Dorsolateral prefrontal cortex (tissue), 122 donors: ENCODE measurements at places on chromosomes 16 and 17.

DNA sequence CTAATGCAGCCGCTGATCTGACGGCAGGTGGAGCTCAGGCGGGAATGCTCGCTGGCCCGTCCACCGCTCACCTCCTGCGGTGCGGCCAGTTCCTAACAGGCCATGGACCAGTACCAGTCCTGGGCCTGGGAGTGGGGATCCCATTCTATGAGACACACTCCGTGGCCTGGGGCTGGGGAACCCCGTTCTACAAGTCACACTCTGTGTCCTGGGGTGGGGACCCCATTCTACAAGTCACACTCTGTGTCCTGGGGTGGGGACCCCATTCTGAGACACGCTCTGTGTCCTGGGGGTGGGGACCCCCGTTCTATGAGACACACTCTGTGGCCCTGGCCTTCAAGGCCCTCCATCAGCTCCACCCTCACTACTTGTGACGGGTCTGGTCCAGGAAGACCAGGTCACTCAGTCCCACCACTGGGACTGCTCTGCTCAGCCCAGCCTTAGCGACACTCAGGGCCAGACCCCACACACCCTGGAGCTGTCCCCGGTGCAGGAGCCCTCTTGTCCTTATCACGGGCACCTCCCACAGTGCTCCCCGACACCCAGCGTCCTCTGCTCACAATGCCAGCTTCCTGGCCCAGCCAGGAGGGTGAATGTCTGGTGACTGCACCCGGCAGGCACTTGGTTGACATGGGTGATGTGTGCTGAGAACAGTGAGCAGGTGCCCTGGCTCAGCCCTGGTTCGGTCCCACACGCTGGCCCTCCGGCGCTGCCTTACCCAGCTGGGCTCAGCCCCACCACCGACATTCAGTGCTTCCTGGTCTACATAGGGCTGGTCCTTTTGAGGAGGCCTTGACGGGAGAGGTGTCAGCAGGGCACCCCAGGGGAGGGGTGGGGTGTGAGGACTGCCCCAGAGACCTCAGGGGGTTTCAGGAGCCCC lies 89.1 kb downstream of the TBC1D16 start:
- no peak for DNase-seq

DNA sequence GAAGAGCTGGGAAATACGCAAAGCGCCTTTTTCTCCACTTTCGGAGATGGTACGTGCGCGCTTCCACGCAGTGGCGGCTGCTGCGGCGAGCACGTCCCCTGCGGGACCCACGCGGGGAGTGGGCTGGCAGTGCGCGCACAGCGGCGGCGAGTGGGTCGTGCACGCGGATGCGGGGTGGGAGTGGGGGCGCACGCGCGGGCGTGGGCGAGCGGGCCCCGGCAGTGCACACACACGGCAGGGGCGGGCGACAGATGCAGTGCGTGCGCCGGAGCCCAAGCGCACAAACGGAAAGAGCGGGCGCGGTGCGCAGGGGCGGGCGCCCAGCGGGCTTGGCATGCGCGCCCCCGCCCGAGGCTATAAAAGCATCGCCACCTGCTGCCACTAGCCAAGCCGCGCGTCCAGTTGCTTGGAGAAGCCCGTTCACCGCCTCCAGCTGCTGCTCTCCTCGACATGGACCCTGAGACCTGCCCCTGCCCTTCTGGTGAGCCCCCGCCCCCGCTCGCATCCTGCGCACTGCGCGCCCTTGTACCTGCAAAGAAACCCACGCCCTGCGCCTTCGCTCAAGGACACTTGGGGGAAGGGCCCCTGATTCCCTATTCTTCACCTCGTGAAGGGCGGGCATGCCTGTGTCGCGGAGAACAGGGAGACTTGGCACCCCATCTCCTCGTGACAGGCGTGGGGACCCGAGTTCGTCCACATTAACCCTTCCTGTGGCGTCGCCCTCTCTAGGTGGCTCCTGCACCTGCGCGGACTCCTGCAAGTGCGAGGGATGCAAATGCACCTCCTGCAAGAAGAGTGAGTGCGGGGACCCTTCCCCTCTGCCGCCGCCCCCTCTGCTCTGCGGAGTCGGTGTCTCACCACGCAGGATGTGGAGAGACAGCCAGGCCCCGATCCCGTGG lies at the start of gene MT3:
Gene MT3 (plus strand): TSS at position 388 of the 899 bp plus-strand sequence. CDS start 63 bp downstream, at position 451.
- peak; percentile 91 for DNase-seq

DNA sequence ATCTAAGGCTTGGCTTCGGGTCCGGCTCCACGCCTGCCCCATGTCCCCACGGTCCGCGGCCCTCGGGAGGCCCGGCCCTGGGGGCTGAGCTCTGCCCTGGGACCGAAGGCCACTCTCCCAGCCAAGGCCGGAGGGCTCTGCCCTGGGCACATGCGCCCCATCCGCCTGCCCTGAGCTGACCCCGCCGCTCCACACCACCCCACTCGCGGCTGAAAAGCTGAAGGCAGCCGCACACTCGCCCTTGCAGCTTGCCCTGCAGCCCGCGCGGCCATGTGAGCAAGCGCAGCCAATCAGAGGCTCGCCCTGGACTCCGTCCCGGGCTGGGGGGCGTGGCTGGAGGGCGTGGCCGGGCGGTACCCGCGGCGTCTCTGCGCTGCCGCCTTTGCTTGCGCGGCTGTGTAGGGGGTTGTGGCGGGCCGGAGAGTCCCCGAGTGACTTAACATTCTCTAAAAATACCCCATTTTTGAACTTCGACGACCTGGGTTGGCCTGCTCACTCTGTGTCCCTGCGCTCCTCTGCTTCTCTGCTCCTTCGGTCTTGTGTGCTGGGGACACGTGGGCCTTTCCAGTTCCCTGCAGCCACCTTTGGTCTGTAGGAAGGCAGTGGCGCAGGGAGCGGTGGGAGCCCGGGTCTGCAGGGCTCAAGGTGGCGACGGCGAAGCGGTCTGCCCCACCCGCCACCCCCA lies 8.8 kb upstream of the MAP2K3 start:
- peak; percentile 94 for DNase-seq

DNA sequence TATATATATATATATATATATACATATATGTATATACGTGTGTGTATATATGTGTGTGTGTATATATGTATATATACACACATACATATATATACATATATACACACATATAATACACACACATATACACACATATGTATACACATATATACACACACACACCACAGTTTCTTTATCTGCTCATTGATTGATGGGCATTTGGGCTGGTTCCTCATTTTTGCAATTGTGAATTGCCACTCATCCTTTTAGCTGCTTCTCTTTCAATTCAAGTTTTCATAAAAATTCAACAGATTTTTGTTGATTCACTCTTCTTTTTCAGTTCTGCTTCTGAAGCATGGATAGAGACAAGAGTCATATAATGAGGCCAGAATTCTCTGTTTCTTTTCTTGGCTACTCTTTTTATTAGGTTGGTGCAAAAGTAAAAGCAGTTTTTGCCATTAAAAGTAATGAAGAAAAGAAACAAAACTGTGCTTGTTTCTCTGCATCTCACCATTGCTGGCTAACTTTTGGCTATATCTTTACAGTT lies 44.5 kb downstream of the SLFN5 start:
- DNase-seq = no peak

DNA sequence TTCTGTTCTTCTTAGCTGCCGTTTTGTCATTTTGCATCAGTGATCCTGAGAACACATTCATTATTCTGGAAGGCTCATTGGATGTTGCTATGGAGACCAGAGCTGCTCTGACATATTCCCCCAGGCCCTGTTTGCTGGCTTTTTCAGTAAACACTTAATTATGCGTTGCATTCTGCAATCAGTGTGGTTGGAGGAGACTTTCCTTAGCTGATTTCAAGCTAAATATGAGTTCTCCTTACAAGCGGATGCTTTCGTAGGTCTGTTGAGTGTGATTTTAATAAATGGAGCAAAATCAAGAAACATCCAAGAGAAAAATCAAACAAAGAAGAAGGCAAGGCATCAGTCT lies 38.2 kb upstream of the NUDT7 start:
- no peak for DNase-seq

- DNase-seq = no peak
These were observed 15.5 kb upstream of the SNTB2 start for GRCh38 chr16:69171325-69172084.

GRCh38 chr17:77548967-77549366 lies 408.2 kb downstream of the SEC14L1 start:
- no peak for DNase-seq

DNA sequence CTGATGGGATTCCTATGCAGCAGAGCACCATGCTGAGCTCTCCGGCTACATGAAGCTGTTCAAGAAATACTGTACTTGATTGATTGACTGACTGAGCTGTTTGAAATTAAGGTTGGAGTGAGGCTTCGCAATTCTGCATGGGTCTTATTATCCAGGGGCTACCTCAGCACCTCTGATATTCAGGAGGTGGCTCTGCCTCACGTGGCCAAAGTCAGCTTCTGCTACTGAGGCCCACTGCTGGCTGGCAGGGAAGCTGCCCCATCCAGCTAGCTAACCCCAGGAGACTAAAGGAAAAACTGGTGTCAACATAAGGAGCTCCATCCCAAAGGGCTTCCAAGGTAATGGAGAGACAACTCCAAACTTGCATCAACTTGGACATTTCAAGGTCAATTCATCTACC lies 66.2 kb upstream of the TRAP1 start:
- no peak for DNase-seq

DNA sequence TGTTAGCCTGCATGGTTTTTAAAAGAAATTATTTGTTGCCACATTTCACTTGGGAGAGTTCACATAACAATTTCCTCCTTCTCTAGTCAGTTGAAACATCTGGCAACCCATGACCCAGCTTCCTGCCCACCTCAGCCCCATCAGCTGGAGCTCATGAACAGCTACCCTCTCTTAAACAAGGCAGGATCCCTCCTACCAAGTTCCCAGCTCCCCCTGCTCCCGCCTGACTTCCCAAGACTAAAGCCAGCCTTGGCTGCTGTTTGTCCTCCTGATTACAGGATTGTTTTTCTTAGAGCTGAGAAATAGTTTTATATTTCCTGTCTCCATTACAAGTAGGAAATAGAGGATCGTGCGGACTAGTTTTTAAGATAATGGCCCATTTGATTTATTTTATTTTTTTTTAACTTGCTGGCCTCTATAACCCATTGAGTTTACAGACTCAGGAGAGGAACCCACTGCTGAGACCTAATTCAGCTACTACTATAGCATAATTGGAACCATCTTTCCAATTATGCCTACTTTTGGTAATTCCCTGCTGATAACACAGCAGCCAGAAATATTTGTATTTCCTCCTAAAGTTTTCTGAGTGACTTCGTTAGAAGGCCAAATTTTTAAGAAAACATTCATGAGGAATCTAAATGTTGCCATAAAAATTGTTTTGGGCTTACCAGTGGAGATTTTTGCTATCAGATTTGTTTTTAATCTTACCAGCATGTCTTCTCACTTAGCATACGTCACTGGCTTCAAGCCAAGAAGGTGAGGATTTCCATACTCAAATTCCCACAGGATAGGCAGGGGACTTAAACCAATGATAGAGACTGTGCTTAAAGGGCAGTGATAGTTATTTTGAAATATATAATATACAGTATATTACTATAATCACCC lies 90.0 kb downstream of the ELAC2 start:
- no peak for DNase-seq

DNA sequence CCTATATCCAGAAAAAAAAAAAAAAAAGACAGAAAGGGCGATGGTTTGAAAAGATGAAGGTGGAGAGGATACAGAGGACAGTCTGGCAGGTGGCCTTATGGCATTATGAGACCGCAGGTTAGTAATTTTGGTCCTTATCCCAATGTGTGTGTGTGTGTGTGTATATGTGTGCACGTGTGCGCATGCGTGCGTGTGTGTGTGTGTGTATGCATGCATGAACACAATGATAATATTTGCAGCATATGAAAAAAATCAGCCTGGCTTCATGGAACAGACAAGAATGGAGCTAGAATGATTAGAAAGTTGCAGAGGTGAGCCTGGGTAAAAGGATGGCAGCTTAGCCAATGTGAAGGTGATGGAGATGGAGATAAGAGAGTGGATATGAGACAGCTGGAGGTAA lies 83.4 kb downstream of the LYRM1 start:
- DNase-seq = no peak

DNA sequence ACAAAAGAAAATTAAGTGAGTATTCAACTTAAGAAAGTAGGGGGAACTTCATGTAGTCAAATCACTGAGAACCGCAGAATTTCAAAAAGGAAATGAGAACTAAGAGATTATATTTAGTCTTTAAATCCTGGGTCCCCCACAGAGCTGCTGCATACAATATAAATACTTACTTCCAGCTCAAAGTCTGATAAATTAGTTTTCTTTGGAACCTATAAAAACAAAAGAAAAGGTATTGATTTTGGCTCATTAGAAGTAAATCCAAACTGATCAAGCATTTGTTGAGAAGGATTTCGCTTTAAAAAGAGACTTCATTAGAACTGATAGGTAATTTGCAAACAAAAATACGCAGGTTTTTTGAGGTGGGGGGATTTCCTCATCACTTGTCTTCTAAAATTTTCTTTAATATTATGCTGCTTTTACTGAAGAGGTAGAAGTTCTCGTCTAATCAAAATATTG lies 21.9 kb downstream of the PARN start:
- DNase-seq = no peak

- DNase-seq = peak; percentile 84
These were observed 69.3 kb upstream of the TOB1 start for GRCh38 chr17:50935221-50935995.

DNA sequence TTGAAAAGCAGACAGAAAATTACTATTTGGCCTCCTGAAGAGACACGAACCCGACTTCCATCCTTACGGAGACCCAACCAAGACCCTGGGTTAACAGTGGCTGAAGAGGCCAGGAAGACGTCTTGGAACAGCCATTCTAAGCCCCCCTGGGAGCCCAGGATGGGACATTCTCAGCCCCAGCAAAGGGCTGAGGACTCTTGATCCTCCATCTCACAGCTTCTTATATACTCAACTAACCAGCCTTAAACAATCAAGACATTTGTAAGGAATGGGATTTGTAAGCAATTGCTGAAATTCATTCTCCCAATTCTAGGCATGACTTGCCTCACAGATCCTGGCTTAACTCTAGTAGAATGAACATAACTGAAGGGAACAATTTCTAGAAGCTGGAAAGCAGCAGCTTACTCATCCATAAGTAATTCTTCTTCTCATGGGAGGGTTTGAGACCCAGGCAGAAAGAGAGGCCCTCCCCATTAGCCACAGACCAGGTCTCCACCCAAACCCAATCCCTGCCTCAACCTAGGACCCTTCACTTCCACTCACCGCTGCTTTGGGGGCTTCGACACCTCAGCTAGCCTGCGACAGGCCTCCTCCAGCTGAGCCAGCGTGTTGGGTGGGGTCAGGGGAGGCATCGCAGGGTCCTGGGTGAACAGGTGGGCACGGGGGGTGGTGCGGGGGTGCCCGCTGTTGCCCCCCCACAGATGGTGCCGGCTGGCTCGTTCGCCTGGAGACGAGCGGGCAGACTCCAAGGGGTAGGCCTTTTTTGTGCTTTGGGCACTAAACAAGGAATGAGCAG lies 25.5 kb downstream of the AXIN2 start:
- DNase-seq = no peak

DNA sequence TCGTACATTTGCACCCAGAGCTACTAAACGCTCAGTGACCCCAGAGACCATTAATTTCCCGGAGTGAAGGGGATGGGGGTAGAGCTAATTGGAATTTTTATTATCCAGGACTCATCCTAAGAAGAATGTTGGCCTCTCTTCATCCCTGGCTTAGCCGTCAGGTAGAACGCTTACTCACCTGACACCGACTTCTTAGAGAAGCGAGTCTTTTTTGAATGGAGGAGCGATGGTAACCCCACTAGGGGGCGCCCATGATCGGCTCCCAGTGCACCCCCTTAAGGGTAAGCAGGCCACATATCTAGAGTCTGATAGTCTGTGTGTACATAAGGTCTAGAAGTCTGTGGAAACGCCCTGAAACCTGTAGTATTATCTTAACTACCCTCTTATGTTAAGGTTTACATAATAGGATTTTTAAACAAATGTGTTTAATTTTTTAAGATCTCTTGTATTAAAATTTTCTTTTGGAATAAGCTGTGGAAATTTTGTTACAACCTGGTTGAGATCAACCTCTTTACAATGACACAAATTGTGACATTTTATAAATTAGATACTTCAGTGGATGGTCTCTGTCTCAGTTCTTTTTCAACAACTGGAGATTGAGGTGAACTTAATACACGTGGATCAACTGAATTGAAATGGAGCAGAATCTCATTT lies 229.8 kb downstream of the CPPED1 start:
- DNase-seq = peak; percentile 57
